Mammary epithelial cell (primary cell): ENCODE measurements at places on chromosomes 4 and X. TPM values are rescaled to one million over a fixed set of nuclear protein-coding genes. Genes with fewer than 3 reads are reported as not detected.

The MAGEA9B gene
- total RNA-seq = not detected in 2 replicates

The CSTF2 gene
- total RNA-seq = 23.9 and 27.4 TPM in 2 replicates

The TMPRSS11B gene
- total RNA-seq = not detected

The ATP1B4 gene
- not detected for total RNA-seq

The TLR6 gene
- total RNA-seq = 3.2 and 5.8 TPM in 2 replicates

The CFAP99 gene
- total RNA-seq = not detected in 2 replicates

The FLNA gene
- total RNA-seq = 3,975 TPM

The HTR2C gene
- not detected in 2 replicates for total RNA-seq

The MTNR1A gene
- not detected in 2 replicates for total RNA-seq

The NKRF gene
- 12.2 and 13.5 TPM in 2 replicates for total RNA-seq

The FAM200B gene
- 19.3 TPM for total RNA-seq

The SPANXD gene
- total RNA-seq = not detected in 2 replicates

The PRDM8 gene
- 0.33 TPM for total RNA-seq

The IDUA gene
- 17.8 TPM for total RNA-seq

The UGT2B15 gene
- total RNA-seq = not detected in 2 replicates

The SMS gene
- total RNA-seq = 63.3 TPM

The ATRX gene
- total RNA-seq = 68.7 and 74.5 TPM in 2 replicates

The PABPC4L gene
- not detected in 2 replicates for total RNA-seq

The PHF8 gene
- total RNA-seq = 16.0 and 26.6 TPM in 2 replicates

The FHIP1A gene
- 38.5 TPM for total RNA-seq

The ANKRD50 gene
- 21.6 and 25.7 TPM in 2 replicates for total RNA-seq

The TNMD gene
- not detected in 2 replicates for total RNA-seq

The PTPN13 gene
- total RNA-seq = 54.9 and 60.6 TPM in 2 replicates

The SRPK3 gene
- 0.33 TPM for total RNA-seq

The MAGEA1 gene
- total RNA-seq = not detected

The NWD2 gene
- total RNA-seq = not detected

The CXorf49 gene
- total RNA-seq = not detected

The SSX2 gene
- not detected for total RNA-seq

The CYLC1 gene
- total RNA-seq = not detected

The ALB gene
- total RNA-seq = not detected

The BBS12 gene
- 13.0 TPM for total RNA-seq

The PCSK1N gene
- total RNA-seq = 16.5 TPM

The TMEM156 gene
- total RNA-seq = not detected

The COL4A6 gene
- total RNA-seq = 33.7 TPM

The SPANXC gene
- total RNA-seq = not detected

The CT47B1 gene
- not detected in 2 replicates for total RNA-seq

The LGI2 gene
- total RNA-seq = not detected

The C4orf17 gene
- not detected for total RNA-seq

The FMR1NB gene
- total RNA-seq = not detected

The ZMAT1 gene
- total RNA-seq = 0.33 TPM

The FRG2 gene
- total RNA-seq = not detected

The DRD5 gene
- not detected for total RNA-seq

The DCAF4L1 gene
- 0.24 and 0.45 TPM in 2 replicates for total RNA-seq

The NLGN4X gene
- not detected in 2 replicates for total RNA-seq

The SYTL5 gene
- not detected in 2 replicates for total RNA-seq

The SPATA4 gene
- 0.17 TPM for total RNA-seq

The CSAG3 gene
- not detected for total RNA-seq

The CPE gene
- total RNA-seq = 19.8 TPM

The BANK1 gene
- total RNA-seq = 0.17 TPM

The APELA gene
- total RNA-seq = not detected in 2 replicates

The AFP gene
- not detected for total RNA-seq

The IGSF1 gene
- not detected for total RNA-seq

The OCIAD1 gene
- 85.5 TPM for total RNA-seq

The NLRP2B gene
- not detected in 2 replicates for total RNA-seq
